ENCODE measurements at places on chromosomes 3 and 15. TPM values are rescaled to one million over a fixed set of nuclear protein-coding genes. Genes with fewer than 3 reads are reported as not detected.

DNA sequence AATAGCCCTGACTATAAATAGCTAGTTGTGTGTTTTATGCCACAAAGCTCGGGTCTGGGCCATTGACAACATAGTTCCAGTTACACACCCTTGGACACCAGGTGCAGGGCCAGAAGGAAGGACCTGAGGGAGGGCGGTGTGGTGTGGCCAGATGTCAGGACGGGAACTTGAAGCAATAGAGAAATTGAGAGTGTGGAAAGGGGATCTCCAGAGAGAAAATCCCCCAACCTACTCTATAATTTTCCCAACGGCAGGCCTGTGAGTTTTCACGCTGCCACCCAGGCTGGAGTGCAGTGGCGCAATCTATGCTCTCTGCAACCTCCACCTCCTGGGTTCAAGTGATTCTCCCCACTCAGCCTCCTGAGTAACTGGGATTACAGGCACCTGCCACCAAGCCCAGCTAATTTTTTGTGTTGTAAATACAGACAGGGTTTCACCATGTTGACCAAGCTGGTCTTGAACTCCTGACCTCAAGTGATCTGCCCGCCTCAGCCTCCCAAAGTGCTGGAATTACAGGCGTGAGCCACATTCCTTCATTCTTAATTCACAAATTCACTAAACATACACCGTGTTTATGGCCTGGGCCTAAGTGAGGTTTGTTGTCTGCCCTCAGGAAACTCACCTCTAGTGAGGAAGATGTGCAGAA lies 70.8 kb upstream of the KLF13 start:
- no peak for DNase-seq

GRCh38 chr3:45507820-45508317 lies 86.7 kb upstream of the LIMD1 start:
- DNase-seq, result no peak

PCSK6 gene
- 0.74 TPM for total RNA-seq

PCOLCE2 gene
- not detected for total RNA-seq

DNA sequence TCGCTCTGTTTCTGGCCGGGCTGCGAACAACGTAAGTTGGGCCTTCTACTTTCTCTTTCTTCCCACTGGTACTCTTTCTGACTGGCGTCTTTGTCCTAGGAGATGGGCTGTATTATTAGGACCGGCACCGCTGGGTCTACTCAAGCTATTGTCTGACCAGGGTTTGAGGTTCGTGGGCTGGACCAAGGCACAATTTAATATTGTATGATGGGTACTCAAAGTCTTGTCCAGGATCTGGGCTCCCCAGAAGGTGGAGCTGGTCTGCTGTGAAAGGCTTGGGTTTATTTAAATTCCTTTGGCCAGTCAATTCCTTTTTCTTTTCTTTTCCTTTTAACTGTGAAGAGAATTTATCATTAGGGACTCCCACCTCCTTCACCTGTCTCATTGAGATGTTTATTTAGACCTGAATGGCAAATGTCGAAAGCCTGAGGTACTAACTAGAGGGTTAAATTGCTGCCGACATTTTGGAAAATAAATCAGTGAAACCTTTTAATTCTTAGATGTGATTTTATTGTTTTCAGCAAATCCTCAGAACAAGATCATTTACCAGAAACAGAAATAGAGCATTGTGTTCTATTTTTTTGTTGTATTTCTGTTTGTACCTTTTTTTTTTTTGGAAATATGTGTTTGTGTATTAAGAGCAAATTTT lies 410 bp downstream of the LRRC49 start:
- no peak for DNase-seq

DNA sequence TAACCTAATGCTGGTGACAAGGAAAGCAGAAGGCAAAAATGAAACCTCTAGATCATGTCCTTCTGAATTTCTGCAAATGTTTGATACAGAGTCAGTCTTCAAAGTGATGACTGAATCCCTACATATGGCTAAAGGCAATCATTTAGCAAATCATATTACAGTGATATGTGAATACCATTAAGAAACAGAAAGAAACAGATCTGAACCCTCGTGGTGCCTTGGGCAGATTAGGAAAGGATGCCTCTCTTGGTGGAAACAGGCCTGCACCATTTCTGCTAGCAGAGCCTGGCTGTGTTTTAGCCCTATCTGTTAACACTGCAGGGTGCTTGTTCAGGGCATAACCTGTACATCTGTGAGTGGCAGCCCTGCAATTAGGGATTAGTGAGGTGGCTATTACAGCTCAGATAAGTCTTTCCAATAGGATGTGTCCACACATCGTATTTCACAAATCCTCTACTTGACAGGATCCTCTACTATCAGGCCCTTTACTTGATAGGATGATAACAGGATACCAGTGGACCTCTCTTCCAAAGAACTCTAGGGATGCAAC lies 12.1 kb downstream of the SEC22C start:
- no peak for DNase-seq

ACOX2 gene
- total RNA-seq, result not detected

DNA sequence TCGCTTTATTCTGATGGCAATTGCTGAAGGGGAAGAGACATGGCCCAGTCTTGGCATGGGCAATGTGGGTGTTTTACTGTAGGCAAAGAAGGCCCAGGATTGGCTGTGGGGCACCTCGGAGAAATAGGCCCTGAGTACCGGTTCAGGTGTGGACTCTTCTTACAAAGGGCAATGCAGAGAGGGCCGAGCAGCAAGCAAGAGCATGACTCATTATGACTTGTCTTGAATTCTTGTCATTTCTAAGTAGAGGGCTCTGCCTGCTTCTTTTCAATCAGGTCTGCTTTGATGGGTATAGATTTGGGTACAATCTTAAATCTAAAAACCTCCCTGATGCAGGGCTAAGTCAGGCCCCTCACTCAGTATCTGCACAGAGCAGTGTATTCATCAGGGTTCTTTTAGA lies 14.8 kb upstream of the BUB1B start:
- no peak for DNase-seq

BFSP2 gene
- total RNA-seq, result not detected

GRCh38 chr3:179811321-179812095 lies 158.7 kb downstream of the USP13 start:
- DNase-seq, result no peak

DNA sequence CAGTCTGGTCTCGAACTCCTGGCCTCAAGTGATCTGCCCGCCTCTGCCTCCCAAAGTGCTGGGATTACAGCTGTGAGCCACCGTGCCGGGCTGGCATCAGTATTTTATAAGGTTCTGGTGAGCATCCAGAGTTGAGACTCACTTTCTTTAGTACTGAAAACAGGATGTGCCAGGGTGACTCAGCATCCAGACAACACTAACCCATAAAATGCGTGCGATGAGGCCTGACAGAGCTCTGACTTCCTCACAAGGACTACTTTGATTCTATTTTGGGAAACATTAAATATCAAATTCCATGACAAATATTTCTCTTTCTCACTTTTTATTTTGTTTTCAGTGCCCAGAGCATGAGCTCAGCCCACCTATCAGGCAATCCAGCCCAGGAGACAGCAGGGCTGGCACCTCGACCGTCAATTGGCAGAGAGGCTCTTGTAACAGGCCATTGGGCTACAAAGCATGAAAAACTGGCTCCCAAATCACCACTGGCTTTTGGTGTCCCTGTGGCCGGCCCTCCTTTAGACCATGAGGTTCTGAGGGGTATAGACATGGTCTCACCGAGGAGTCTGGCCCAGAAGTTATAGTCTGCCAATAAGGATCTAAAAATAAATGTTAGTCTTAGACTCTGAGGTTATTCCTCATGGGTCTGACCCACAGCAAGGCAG lies 75.0 kb downstream of the FEM1B start:
- no peak for DNase-seq

GOLGA8T gene
- not detected for total RNA-seq

GOLGA8G gene
- not detected for total RNA-seq

VPS39 gene
- 45.5 TPM for total RNA-seq

- DNase-seq, result no peak
Observed at GRCh38 chr15:68990992-68991500, 23.4 kb upstream of the NOX5 start.

- DNase-seq, result no peak
Observed at GRCh38 chr15:94542391-94542790, 311.0 kb downstream of the MCTP2 start.

GRCh38 chr3:99505646-99506269 lies 132.6 kb upstream of the COL8A1 start:
- DNase-seq, result no peak

DNA sequence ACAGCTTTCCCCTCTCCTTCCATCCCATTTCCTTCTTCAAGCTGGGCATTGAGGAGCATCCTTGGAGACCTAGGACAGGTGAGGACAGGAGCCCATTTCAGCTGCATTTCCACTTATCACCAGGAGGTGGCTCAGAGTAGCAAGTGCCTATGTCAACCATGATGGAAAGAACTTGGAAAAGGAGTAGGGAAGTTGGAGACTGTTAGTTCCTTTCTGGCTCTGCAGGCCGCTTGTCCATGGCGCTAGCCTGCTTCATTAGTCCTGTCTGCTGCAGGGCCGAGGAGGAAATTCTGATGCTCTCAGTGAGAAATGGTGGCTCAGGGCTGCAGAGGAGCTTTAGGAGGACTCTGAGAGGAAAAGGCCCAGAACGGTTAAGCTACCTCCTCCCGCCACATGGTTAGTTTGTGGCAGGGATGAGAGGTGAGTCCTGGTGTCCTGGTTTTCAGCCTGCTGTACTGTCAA lies 7.0 kb upstream of the CD276 start:
- peak; percentile 29 for DNase-seq

- no peak for DNase-seq
Observed at GRCh38 chr3:160885791-160886286, 129.8 kb downstream of the PPM1L start.

DNA sequence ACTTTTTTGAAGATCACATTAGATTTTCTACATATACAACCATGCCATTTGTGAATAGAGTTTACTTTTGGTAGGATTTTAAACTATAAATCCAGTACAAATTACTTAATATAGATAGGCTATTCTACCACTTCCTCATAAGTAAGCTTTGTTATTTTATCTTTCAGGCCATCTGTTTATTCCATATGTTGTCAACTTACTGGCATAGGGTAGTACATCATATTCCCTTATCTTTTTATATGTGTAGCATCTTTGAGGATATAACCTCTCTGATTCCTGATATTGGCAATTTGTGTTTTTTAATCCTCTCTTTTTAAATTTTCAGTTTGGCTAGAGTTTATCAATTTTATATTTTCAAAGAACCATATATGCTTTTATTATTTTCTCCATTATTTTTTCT lies 515.4 kb downstream of the DIPK2A start:
- DNase-seq, result no peak

EIF4E3 gene
- 22.2 TPM for total RNA-seq

DNA sequence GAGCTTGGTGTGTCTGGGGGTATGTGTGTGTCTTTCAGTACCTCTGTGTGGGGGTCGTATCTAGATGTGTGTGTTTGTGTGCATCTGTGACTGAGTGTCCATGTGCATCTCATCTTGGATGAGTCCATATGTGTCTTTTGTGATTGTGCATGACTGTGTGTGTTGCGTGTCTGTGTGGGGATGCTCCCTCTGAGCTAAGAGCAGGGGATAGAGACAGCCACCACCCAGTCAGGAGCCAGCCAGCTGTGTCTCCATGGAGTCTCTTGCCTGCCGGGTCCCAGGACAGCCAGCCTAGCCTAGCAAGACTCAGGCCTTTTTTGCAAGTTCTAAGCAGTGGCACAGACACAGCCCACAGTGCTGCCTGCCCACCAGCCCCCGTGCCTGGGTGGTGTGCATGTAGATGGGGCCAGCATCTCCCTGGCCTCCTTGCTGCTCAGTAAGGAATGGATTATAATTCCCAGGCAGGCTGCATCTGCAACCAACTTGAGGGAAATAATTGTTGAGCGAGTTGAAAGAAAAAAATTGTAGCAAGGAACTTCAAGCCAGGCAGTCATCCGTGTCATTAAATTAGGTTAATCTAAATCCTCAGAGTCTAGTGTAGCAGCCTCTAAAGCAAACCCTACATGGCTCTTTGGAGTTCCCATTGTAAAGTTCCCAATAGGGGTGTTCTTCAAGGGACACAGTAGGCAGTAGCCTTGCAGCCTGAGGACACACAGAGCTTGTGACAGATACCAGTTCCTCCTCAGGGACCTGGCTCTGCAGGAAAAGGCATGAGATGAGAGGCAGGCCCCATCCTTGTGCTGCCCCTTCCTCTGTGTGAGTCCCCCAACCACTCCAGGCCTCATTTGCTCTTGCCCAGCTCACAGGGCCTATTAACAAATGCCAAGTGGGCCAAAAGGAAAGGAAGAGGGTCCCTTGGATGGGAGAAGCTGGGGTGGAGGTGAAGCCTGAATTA lies 35.9 kb upstream of the MRPS22 start:
- no peak for DNase-seq

DNA sequence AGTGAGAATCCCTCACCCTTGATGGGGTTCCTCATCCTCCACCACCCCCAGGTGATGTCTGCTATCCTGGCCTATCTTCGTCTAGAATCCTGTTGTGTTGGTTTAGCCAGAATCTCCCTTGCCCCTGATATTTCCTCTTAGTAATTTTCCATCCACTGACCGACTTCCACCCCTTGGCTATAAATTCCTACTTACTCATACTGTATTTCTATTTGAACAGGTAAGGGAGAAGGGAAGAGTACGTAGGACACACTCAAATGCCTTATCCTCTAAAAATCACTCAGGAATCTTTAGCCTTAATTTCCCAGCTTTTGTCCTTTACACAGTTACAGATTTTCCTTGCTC lies 678 bp upstream of the TFG start:
- DNase-seq, result no peak

DNA sequence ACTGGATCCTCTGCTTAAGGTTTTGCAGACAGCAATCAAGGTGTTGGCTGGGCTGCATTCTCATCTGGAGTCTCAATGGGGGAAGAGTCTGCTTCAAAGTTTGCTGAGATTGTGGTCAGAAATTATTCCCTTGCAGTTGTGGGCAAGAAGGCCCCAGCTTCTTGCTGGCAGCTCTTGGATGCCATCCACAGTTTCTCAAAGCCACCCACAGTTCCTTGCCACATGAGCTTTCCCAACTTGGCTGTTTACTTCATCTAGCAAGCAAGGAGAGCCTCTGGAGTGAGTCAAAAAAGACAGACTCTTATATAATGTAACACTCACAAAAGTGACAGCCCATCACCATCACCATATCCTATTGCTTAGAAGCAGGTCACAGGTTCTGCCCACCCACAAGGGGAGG lies 62.1 kb upstream of the ABHD2 start:
- no peak for DNase-seq

CD276 gene
- 2.4 TPM for total RNA-seq

DNA sequence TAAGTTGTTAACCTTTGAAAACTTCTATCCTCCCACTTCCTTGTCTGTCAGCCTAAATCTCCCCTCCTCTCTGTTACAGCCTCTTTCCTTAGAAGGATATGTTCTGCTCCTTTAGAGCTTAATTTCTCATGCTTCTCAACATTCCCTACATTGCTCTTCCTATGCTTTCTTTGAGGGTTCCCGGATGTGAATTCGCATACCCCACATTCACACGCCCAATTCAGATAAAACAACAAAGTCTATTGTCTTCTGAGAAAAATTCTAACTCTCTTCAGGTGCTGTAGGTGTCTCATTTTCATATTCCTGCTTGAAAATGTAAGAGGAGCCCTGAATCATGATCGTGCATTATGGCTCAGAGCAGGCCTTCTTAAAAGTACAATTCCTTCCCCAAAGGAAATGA lies 171.8 kb upstream of the DPH6 start:
- DNase-seq, result no peak

DNA sequence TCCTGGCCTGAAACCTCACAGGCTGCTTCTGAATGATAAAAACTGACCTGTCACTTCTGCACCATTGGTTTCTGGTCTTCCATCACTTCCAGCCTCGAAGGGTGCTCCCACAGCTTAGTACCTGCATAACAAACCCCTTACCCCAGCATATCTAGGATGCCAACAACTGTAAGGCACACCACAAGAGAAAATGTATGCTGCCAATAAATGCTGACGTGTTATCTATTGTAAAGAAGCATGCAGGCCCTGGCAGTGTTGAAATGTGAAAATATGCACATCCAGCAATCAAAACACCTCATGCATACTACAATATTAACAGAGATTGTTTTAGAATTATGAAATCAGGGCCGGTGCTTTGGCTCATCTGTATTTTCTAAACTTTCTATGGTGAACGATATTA lies 242.0 kb upstream of the NSMCE3 start:
- DNase-seq, result no peak

Measured in CD8-positive, alpha-beta memory T cell (primary cell).